ENCODE measurements at places on chromosomes 11 and 22.

DNA sequence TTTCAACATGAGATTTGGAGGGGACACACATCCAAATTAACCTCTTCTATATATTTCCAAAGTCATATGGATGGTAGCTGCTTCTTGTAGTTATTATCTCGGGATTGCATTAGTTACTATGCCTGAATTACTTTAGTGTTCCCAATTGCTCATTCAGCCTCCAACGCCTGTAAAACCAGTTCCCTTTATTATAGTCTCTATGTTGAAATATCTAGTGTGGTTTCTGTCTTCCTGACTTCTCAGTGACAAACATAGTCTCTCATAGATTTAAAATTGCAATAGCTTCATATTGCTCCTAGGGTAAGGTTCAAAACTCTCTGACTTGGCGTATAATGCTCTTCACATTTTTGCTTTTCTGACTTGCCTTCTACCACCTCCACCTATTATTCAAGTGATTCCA is 366.4 kb downstream of the CASP12 start:
- DNase-seq = no peak

GRCh38 chr11:14267861-14268635 is 90.9 kb downstream of the RRAS2 start:
- no peak for DNase-seq

- DNase-seq = no peak
Observed at GRCh38 chr11:62273284-62273683, 3.3 kb downstream of the SCGB2A2 start.

DNA sequence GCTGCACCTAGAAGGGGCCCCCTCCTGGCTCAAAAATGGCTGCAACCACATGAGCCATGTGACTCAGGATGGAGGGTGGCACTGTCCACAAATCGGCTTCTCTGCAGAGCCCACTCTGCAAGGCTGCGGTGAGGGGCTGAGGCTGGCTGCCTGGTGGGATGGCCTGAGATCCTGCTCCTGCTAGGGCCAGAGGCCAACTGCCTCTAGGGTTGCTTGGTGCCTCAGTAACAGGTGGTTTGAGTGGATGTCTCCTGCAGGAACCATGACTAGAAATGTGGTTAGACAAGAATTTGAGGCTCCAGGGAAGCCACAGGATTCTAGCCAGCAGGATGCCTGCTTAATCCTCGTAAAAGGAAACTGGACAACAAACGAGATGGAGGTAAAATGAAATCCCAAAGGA is 17.1 kb downstream of the PATZ1 start:
- DNase-seq = no peak

GRCh38 chr11:116387641-116388040 is 385.1 kb downstream of the BUD13 start:
- DNase-seq = no peak

- no peak for DNase-seq
Observed at GRCh38 chr22:37571992-37572373, 7.9 kb downstream of the LGALS2 start.

DNA sequence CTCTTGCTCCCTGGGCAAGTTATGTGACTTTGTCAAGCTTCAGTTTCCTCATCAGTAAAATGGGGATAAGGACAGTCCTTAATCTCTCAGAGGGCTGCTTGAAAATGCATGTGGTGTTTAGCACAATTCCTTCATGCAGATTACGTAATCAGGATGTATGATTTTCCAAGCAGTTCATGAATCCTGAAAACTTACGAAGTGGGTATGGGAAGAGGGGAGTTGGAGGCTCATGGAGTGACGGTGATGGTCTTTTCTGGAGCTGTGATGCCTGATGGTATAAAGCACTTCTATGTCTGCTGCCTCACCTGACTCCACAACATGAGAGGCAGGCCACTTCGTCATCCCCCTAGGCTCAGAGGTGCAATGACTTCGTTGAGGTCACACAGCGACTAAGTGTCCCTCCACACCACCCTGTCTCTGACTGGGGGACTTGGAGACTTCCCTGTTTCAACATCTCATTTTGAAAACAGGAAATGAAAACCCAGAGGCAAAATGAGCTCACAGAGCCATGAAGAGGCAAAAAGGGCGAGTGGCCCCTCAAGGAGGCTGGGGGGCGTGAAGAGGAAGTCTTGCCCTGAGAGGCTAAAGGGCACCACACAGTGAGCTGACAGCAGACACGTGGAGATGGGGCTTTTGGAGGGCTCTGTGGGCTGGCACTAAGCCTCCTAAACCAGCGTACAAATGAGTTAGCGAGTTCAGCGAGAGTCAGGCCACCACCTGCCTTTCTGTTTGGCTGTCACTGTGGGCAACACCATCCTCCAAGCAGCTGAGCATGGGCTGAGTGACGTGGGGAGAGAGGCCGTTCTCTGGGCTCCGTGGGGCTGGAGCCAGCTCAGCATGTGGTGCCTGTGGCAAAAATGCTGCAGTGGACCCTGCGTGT is 10.1 kb downstream of the MCM5 start:
- no peak for DNase-seq

DNA sequence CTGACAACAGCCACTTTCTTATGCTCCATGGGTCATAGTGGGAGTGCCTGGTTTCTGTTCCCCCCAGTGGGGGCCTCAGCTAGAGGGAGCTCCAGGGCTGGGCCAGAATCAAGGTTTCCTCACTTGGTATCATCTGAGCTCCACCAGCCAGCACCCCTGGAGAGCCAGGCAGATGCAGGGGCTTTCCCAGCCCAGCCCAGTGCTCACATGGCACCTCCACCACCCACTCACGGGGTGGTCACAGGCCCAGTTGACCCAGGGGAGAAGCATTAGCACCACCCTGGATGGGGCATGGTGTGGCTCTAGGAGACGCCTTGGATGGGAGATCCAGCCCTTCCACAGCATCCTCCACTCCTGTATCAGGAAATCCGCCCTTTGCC is 24.1 kb upstream of the WNT7B start:
- no peak for DNase-seq

- DNase-seq = no peak
Observed at GRCh38 chr22:23796461-23796860, 9.7 kb downstream of the SMARCB1 start.

DNA sequence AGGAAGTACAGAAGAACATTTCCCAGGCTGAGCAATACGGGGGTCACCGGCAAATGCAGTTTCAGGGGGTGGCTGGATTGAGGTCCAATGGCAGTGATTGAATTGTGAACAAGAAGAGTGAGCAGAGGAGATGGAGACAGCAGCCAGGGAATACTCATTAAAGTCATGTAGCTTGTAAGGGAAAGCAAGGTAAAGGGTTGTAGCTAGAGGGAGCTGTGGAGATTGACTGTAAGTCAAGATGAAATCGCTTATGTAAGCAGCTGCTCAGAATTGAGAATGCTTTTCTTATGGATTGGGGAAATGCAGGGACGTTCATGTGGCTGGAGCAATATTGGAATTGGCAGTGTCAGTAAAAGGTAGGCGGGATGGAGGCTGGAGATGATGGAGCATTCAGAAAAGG is 111.4 kb upstream of the TBCEL start:
- DNase-seq = no peak

GRCh38 chr11:89495951-89496350 is 4.8 kb upstream of the NOX4 start:
- DNase-seq = no peak

- DNase-seq = no peak
Observed at GRCh38 chr11:75792127-75792731, 22.8 kb upstream of the UVRAG start.

DNA sequence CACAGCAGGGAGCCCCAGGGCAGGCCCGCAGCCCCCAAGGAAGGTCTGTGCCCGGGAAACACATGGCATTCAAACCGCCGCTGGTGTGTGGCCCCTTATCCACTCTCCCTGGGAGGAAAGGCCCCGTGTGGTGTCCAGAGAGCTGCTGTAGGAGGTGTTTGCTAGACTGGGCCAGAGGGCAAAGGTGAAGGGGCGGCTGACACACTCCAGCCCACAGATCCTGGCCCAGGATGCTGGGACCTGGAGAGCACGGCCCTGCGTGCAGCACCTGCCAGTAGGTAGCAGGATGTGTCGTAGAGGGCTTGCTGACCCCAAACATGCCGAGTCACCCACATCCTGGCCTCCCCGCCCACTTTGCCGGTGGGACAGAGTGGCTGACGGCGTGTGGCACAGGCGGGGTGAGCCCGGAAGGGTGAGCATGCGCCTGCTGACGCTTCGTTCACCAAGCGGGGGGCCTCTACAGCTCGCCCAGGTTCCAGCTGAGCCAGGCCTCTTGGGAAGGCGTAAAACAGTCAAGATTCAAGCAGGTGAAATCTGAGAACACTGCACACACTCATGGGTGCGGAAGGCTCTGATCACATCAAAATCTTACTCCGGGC is 11.0 kb downstream of the OSBPL5 start:
- DNase-seq = no peak

DNA sequence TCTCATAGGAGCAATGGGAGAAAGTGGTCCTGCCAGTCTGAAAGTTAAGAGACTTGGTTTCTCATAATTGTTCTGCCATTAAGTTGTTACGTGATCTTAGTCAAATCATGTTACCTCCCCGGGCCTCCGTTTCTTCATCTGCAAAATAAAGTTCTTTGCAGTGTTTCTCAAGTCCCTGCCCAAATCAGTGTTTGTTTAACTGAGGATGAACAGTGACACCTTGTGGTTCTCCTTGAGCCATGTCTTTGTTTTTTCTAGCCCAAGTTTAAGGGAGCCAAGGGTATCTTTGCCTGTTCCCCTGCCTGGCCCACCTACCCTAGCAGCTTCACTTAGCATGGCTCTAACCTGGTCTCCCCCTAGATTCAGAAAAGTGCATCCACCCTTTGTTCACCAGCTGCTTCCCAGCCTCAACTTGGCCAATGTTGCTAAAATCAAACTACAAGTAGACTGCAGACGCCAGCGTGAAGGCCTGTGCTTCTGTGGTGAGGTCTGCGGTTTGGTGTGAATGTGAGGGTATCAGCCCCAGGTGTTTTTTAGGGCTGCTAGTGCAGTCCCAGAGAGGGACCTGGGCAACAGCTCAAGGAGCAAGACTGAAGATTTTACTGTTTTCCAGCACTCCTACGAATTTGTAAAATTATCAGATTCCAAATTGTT is 35.5 kb downstream of the FZD4 start:
- DNase-seq = no peak

DNA sequence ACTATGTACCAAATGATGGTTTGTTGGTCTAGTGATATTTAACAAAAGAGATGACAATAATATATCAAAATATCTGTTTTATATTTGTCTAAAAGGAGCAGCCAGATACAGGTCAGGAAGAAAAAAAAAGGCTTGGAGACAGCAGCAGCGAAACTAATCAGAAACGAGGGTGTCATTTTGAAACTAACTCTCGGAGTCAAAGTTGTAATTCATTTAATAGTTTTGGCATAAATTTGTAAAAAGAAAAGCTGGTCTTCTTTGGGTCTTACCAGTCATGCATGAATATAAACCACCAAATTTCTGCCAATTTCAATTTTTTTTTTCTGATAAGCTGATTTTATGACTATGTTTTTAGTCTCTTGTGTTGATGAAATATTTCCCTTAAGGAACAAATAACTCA is 25.5 kb downstream of the NPAT start:
- DNase-seq = no peak

GRCh38 chr22:19168088-19168890 is 10.2 kb downstream of the SLC25A1 start:
- no peak for DNase-seq

DNA sequence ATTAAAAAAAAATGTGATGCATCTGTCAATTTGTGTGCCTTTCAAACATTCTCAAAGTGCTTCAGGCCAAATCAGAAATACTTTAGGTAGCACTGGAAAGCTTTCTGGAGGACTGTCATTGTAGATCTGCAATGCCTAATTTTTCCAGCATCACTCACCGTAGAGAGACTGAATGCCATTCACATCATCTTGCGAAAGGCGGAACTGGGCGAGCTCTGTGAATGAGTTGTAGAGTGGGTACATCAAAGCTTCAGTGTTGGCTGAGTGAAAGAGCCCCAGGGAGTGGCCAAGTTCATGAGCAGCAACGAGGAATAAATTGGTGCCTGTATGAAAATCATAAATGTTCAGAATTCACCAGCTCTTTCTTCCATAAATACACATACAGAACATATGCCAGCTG is 4.0 kb downstream of the MMP10 start:
- DNase-seq = no peak

DNA sequence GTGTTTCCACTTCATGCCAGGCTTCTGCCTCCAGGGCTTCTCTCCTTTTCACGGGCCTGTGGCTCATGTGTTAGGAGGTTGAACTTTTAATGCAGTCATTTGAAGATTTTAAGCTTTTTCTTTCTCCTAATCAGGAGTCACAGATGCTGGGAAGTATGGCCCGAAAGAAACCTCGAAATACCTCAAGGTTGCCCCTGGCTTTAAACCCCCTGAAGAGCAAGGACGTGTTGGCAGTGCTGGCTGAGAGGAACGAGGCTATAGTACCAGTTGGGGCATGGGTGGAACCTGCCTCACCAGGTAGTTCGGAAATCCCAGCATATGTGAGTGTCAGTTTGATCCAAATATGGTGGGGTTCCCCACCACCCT is 571 bp downstream of the CCDC15 start:
- no peak for DNase-seq

- no peak for DNase-seq
Observed at GRCh38 chr11:71446942-71447688, 1.1 kb downstream of the DHCR7 start.

DNA sequence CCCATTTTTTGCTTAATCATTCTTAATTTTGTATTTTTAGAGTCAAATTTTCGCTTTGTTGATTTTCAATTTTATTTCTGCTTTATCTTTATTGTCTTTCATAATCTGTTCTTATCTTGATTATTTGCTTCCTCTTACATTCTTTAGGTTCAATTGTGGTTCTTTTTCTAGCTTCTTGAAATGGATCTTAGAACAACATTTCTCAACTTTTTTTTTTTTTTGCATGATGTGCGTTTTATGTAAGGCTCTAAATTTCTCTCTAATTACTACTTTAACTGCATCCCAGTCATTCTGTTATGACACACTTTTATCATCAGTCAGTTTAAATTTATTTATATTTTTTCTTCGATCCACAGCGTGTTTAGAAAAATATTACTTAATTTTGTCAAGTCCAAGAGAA is 65.2 kb upstream of the PARVA start:
- no peak for DNase-seq

DNA sequence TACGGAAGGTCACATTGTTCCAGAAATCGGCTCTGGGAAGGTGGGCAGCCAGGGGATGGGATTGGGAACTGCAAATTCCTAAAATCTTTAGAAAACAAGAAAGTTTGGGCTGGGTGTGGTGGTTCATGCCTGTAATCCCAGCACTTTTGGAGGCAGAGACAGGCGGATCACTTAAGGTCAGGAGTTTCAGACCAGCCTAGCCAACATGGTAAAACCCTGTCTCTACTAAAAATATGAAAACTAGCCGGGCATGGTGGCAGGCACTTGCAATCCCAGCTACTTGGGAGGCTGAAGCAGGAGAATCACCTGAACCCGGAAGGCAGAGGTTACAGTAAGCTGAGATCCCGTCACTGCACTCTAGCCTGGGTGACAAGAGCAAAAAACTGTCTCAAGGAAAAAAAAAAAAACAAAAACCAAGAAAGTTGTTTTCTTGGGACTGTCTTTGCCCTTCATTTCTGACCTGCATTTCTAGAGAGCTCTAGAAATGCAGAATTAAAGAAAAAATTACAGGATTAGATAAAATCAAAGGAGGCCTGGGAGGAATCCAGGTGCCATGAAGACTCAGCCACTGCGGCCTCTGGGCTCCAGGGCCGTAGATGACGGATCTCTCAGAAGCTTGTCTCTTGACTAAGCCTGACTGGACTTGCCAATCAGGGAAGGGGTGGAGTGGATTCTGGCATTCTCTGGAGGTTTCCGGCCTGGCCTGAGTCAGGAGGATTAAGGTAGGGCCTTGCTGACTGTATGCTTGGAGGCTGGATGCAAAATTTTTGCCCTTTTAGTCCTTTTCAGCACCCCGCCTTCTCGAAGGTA is 5.3 kb upstream of the MALAT1 start:
- no peak for DNase-seq
